ENCODE measurements at places on chromosomes 1 and 21.

DNA sequence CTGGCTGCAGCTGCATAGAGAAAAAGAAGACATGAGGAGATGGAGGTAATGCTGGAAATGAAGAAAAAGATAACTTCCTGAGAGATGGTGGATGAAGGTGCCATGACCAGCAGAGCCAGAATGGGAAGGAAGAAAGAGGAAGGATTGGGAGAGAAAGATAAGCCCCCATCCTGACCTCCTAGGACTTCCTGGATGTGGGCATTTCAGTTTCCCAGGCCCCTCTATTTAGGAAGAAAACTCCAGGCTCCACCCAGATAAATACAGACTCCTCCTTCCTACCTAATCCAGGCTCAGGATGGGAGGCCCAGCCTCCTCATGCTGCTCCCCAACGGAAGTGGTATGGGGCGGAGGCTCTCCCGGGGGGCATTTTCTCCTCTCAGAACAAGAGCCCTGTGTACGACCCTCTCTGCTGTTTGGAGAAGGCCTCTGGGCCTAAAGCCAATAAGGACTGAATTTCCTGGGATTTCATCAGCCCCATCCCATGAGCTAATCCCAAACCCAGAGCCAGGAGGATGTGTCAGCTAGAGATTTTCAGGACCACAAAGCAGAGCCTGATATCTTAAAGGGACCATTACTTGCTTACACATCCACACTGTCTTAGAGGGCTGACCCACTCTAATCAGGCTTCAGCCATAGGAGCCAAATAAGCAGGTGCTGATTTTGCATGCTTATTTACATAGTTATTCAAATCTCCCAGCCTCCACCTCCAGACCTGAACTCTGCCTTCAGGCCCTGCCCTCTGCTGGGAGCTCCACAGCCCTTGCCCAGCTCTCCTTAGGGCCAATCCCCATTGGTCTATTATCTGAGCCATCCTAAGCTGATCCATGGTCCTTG is 5.1 kb upstream of the ARHGEF2 start:
- no peak for DNase-seq

- DNase-seq, result no peak
These were observed 13.9 kb downstream of the DMAP1 start for GRCh38 chr1:44227211-44227610.

- DNase-seq, result no peak
These were observed 783 bp upstream of the FCMR start for GRCh38 chr1:206922524-206922923.

- no peak for DNase-seq
These were observed 12.6 kb upstream of the EPS8L3 start for GRCh38 chr1:109776206-109776835.

DNA sequence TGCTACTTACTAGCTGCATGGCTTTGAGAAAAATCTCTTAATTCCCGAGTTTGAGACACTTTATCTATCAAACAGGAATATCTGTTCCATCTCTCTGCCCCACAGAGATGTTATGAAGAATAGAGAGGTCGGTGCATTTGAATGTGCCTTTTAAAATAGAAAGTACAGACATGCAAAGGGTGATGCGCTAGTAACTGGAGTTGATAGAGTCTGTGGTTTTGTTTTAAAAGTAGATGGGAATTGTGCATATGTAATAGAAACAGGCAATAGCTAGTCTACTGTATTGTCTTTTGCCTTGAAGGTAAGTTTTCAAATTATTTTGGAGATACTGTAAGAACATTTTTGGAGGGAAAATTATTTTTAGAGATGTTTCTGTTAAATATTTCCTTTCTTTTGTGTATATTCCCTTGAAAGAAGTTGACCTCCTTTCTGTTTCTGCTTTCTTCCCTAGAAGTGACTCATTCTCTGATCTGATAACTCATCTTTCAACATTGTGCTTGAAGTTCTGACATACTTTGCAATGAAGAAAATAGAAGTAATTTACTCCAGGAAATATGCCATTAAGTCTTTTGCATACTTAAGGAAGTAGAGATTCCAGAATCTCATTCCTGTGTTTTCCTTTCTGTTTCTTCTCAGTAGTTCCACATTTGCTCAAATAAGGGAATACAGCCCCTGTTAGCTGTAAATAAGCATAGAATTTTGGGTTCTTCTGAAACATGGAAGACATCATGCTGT is 151.6 kb downstream of the SDCCAG8 start:
- no peak for DNase-seq

DNA sequence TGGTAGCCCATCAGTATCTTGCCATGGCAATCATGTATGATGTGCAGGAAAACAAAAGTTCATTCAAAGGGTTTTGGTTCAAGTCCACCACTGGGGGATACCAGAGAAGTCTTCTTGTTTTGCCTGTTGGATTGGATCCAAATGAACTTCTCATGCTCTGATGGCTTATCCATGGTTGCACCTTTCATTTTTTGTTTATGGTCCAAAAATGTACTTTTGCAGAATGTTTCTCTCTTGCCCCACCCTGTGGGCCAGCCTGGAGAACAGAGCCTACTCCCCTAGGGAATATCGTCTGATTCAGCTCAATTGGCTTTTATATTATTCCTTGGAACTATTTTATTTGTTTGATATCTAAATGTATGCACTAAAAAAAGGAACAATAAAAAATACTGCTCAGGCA is 20.1 kb upstream of the CLCA1 start:
- DNase-seq, result no peak
